Fibroblast of the conjunctiva (primary cell): ENCODE measurements at places on chromosomes 11 and 22.

- no peak for DNase-seq
Observed at GRCh38 chr11:115159207-115159606, 345.0 kb downstream of the CADM1 start.

DNA sequence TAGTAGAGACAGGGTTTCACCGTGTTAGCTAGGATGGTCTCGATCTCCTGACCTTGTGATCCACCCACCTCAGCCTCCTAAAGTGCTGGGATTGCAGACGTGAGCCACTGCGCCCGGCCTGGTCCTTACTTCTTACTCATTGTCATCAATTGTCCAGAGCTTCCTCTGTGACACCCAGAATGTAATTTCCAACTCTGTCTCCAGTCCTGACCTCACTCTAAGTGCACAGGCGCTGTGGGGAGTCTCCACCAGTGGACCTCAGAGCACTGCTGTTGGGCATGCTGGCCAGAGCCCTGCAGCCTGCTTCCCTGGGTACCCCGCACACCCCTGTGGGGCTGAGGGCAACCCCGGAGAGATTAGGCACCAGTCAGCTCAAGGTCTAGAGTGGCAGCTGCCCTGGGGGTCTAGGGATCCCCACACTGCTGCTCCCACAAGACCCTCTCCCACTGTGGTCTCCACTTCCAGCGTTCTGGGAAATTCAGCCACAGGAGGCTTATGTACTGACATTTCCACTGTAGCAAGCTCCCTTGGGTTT is 1140.3 kb downstream of the TBC1D22A start:
- DNase-seq, result no peak

DNA sequence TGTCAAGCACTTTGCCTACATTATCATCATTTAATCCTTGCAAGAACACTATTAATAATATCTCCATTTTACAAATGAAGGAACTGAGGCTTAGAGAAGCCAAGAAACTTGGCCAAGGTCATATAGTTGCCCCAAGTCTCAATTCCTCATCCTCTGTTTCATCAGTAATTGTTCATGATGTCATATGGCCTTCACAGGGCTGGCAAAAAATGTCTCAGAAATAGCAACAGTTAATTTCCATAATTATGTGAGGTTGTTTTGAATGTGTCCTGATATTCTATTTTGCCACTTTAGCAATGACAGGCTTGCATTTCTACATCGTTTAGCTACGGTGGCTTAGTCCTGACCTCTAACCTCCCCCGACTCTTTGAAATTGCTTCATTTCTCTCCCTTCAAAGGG is 20.6 kb upstream of the TRIM44 start:
- DNase-seq, result no peak

- DNase-seq, result no peak
Observed at GRCh38 chr22:46803031-46803880, 40.8 kb downstream of the TBC1D22A start.

GRCh38 chr11:118049771-118050170 is 27.1 kb upstream of the TMPRSS4 start:
- no peak for DNase-seq

- DNase-seq, result no peak
Observed at GRCh38 chr11:4713241-4713640, 8.7 kb downstream of the MMP26 start.

DNA sequence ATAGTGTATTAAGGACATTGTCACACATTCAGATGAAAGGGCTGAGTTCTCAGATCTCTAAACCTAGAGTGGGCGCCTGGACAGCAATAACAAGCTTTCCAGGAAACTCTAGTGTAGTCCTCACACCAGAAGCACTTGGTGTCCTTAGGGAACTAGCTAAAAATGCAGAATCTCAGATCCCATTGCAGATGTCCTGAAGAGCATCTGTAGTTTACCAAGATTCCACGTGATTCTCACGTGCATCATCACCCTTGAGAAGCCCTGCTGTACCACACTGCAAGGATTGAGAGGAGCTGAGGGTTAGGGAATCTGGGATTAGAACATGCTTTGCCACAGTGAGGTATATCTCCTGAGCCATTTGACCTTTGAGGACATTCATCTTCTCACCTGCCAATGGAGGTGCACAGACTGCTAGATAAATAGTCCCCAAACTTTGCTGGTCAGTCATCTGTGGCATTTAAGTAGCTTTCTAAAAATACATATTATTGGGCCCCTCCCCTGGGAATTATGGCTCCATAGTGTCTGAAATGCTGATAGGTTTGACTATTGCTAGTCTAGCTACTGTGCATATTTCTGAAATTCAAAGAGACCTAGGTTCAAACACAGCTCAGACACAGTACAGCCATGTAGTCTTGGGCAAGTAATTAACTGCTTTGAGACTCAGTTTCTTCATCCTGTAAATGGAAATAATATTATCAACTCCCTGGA is 1068.9 kb downstream of the OPCML start:
- DNase-seq, result no peak

GRCh38 chr11:44862558-44863101 is 88.1 kb downstream of the TP53I11 start:
- DNase-seq, result no peak

DNA sequence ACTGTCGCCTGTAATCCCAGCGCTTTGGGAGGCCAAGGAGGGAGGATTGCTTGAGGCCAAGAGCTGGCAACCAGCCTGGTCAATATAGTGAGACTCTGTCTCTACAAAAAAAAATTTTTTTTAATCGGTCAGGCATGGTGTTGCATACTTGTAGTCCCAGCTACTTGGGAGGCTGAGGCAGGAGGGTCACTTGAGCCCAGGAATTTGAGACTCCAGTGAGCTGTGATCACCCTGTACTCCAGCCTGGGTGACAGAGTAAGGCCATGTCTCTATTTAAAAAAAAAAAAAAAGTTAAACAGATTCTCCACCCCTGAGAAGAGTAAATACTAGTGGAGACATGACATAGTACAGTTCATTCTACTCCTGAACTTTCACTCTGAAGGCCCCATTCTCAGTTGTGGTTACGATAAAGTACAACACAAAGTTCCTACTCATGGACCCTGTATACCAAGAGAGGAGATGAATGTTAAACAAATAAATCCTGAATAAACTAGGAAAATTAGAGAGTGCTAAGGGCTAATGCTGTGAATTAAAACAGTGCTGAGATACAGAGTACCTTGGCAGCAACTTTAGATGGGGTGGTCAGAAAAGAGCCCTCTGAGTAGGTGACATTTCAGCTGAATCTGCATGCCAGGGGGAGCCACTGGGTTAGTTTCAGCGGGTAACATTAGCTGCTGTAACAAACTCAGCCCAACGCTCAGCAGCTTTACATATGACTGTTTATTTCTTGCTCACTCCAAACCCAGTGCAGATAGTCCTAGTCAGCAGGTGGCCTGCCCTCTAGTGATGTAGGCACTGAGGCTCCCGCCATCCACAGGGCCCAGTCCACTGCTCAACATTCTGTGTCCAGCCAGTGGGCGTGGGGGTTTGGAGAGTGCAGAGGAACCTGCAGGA is 75.1 kb downstream of the DBX1 start:
- no peak for DNase-seq

GRCh38 chr11:10355257-10355661 is 50.4 kb downstream of the ADM start:
- no peak for DNase-seq
